Osteoblast (primary cell): ENCODE measurements at places on chromosomes 2 and 18. TPM values are rescaled to one million over a fixed set of nuclear protein-coding genes. Genes with fewer than 3 reads are reported as not detected.
A peak's percentile ranks its signal among the peaks of the same experiment; 100 is the strongest.

DNA sequence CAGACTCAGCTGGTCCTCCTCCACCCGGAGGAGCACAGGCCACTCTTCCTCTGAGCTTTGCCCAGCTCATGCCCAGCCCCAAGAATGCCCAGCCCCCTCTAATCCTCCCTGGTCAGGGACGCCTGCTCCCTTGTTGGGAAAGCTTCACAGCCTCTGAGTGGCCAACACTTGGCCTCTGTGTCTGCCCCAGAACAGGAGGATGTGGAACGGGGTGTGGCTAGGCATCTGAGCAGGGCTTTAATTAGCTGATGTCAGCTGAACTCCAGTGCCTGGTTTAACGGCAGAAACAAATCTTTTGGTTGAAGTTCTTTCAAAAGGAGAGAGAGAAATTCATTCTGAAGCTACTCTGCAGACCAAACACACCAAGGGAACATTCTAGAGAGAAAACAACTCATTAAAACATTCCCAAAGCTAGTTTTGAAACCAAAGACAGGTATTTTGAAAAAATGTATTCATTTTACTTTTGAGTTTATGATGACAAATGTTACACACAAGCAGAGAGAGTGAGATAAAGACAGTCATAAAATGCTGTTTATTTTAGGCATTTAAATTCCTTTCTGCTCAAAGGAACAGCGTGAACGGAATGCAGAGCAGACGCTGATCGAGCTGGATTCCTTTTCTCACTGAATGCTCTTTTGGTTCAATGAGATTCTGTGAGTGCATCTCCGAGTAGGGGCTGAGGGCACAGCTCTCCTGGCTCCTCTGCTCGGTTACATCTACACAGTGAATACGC is 63.8 kb downstream of the RTP5 start:
- H3K36me3 ChIP-seq, result no peaks in the 10 kb centered on the region
- DNase-seq, result peak; percentile 86
- H3K4me3 ChIP-seq, result no peak overlapping the region
- H3K27me3 ChIP-seq, result no peaks in the 10 kb centered on the region
- no peak overlapping the region for H3K27ac ChIP-seq

- DNase-seq, result no peak
- no peak overlapping the region for H3K27ac ChIP-seq
- no peaks in the 10 kb centered on the region for H3K4me1 ChIP-seq
- no peak overlapping the region for H3K4me3 ChIP-seq
- H3K27me3 ChIP-seq, result no peaks in the 10 kb centered on the region
Measured at GRCh38 chr18:50127516-50128210, 67.3 kb downstream of the MYO5B start.

DNA sequence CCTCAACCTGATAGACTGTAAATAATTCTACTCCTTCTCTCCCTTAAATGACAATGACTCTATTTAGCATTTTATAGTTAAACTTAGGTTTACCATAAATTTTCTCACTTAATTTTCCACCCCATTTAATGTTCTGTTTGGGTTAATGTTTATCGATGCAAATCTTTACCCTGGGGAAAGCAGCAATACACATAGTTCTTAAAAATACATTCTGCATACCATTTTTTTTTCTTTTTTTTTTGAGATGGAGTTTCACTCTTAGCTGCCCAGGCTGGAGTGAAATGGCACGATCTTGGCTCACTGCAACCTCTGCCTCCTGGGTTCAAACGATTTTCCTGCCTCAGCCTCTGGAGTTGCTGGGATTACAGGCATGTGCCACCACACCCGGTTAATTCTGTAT is 14.0 kb downstream of the STAM2 start:
- no peak overlapping the region for H3K27ac ChIP-seq
- H3K4me1 ChIP-seq, result peaks cover 5% of the 10 kb centered on the region
- no peak for DNase-seq
- H3K36me3 ChIP-seq, result no peaks in the 10 kb centered on the region
- no peak overlapping the region for H3K4me3 ChIP-seq

DNA sequence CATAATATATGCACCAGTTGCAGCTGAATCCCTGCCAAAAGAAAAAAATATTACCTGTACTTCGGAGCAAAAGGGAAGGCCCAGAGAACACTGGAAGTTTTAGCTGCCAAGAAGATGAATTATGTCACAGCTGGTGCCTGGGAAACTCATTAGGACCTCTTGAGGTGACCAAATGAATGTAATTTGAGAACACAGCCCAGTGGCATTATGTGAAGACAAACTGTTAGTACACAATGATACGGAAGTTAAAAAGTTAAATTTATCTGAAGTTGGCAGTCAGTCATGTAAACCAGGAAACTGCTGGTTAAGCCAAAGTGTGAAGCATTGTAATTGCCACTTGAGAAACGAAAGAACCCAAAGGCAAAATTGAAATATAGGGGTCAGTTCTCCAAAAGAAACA is 80.7 kb downstream of the EML4 start:
- DNase-seq, result no peak
- no peak overlapping the region for H3K27ac ChIP-seq
- H3K4me1 ChIP-seq, result no peaks in the 10 kb centered on the region
- no peaks in the 10 kb centered on the region for H3K27me3 ChIP-seq
- peaks cover 7% of the 10 kb centered on the region for H3K36me3 ChIP-seq

GRCh38 chr2:38933653-38934052 is 44.0 kb downstream of the ARHGEF33 start:
- DNase-seq, result no peak
- no peaks in the 10 kb centered on the region for H3K27me3 ChIP-seq
- H3K4me3 ChIP-seq, result no peak overlapping the region

GRCh38 chr2:425947-426346 is 138.1 kb upstream of the ALKAL2 start:
- H3K36me3 ChIP-seq, result no peaks in the 10 kb centered on the region
- no peak overlapping the region for H3K27ac ChIP-seq
- no peaks in the 10 kb centered on the region for H3K4me1 ChIP-seq
- no peak overlapping the region for H3K4me3 ChIP-seq

DNA sequence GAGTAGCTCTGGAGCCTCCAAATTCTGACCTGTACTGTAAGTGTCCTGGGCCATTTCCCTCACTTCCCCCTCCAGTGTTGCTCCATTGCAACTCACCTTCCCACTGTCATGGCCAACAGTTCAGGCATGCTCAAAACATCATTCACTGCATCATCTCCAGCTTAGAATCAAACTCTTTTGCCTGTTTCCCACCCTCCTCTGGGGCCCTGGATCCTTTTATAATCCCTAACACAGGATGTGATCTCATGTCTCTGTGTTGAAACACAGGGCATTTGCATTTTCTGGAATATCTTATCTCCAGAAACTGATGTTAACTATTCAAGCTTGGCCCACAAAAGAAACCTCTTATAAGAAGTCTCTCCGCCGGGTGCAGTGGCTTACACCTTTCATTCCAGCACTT is 3.0 kb downstream of the DPP4 start:
- H3K27ac ChIP-seq, result peak overlapping the region; percentile 13
- no peaks in the 10 kb centered on the region for H3K36me3 ChIP-seq
- H3K27me3 ChIP-seq, result no peaks in the 10 kb centered on the region
- peak; percentile 62 for DNase-seq

DNA sequence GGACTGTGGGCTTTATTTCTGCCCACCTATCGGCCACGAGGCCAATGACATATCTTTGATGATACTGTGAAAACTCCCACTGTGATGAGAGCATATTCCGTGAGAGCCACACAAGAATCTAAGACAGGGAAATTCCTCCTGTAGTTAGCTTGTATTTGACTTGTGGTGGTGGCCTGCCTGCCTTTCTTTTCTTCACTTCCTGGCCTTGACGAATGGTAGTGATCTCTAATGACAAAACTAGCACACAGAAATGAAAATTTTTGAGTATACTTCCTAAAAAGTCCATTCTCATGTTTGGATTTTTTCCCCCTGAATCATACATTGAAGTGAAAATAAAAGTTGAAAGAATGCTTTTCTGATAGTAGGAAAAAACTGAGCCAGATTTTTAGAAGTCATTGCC is 94.4 kb downstream of the MGAT5 start:
- H3K36me3 ChIP-seq, result no peaks in the 10 kb centered on the region
- peak overlapping the region; percentile 33 for H3K4me3 ChIP-seq
- H3K27me3 ChIP-seq, result no peaks in the 10 kb centered on the region
- H3K4me1 ChIP-seq, result peaks cover 16% of the 10 kb centered on the region
- DNase-seq, result no peak
- peak overlapping the region; percentile 65 for H3K27ac ChIP-seq

DNA sequence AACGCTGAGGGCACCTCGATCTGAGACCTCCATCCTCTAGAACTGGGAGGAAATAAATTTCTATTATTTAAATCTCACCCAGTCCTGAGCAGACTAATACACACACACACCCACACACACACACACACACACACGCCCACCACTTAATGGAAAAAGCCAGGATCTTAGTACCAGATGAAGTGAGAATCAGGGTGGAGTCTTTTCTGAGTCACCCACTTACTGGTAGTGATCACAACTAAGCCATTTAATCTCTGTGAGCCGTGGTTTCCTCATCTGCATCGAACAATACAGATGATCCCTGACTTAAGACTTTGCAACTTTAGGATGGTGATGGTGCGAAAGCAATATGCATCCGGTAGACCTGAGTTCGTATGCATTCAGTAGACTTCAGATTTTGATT is 18.6 kb downstream of the THNSL2 start:
- no peaks in the 10 kb centered on the region for H3K36me3 ChIP-seq
- no peaks in the 10 kb centered on the region for H3K27me3 ChIP-seq
- no peak overlapping the region for H3K27ac ChIP-seq
- no peaks in the 10 kb centered on the region for H3K4me1 ChIP-seq

The DCDC2C gene
- total RNA-seq, result not detected in 2 replicates

The SOX11 gene
- total RNA-seq, result 0.59 and 0.72 TPM in 2 replicates

The ZNF396 gene
- 1.8 and 3.3 TPM in 2 replicates for total RNA-seq

The PID1 gene
- 9.8 and 11.8 TPM in 2 replicates for total RNA-seq

The CNDP1 gene
- not detected in 2 replicates for total RNA-seq

The ALPI gene
- total RNA-seq, result not detected in 2 replicates
